ENCODE measurements at places on chromosomes 1 and 21.

- no peak for DNase-seq
Measured at GRCh38 chr1:33260439-33260838, 4.1 kb downstream of the ZNF362 start.

DNA sequence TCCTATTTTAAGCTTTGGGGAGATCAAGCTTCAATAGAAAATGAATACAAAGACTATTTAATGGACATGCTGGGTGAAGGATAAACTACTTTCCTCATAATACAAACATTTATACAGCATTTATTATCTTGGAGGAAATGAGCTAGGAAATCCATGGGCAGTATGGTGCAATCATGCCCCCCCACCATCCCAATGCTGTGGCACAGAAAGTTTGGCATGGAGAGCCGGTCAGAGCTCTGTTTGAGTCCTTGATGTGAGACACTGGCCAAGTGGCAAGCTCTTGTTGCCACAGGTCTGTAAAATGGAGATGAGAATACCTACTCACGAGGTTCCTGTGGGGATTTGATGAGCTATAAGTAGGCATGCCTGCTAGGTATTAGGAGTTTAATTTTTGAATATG, 120.6 kb downstream of the MAB21L3 start:
- no peak for DNase-seq

DNA sequence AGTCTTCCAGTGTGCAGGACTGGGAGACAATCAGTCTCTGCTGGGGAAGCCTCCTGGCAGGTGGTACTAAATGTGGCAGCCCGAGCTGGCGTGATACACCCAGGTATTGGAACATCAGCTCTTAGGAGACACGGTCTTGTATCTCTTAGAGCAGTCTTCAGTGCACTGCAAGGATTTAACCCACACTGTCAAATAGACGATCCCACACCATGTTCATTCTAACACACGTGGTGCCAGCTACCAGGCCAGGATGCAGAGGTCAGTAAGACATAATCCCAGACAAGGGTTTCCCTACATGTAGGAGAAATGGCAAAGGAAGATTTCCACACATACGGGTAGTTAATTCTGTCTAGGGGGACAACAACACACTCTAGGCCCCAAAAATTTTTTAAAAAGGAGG, 8.7 kb downstream of the TRIM11 start:
- no peak for DNase-seq

DNA sequence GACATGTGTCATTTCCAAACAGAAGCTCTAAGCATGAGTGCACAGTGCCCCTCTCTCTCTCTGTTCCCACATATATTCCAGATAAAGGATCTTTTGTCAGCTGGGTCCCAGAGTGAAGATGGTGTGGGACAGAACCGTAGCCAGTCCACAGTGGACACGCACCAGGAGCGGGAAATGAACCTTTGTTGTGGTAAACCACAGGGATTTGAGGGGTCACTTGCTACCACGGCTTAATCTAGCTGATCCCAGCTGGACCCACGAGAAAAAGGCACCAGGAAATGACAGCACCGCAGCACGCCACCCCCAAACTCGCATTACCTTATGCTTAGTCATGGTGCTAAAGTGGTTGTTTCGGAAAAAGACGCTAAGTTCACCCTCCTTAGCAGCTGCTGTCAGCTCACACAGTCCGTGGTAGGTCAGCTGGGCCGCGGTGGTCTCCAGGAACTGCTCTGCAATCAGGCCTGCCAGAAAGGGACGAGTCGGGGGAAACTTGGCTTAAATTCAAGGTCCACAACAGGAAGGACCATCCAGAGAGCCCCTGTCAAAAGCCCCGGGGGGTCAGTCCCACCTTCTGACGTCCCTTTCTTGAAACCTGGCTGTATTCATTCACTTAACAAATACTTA, 7.5 kb downstream of the MINDY1 start:
- DNase-seq: no peak

- DNase-seq: no peak
Measured at GRCh38 chr1:26530895-26531598, 1.5 kb downstream of the RPS6KA1 start.

- no peak for DNase-seq
Measured at GRCh38 chr1:247301176-247301540, 30.5 kb downstream of the ZNF496 start.

DNA sequence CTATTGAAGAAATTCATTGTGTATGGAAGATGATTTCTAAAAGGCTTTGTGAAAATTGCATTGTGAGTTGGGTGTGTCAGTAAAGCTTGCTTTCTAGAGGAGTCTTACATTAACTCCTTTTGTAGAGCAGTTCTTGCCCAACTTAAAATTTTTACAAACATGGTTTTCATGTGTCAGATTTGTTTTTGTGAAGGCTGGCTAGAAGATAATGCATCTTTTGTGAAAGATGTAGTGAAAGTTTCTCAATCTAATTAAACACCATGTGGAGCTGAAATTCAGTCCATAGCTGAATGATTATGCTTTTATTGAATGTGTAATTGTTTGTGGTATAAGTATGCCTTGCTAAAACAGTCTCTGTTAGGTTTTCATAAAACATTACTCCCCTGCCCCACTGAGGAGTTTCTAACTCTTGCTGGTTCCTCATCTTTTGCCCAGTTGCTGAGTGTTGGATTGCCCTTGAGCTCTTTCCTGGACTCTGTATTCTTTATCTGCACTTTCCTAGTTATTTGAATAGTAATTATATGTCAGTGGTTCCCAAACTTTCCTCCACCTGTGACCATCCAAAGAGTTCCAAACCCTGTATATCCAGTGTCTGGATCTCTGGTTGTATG, 38.0 kb downstream of the KCTD3 start:
- DNase-seq: no peak

- DNase-seq: no peak
Measured at GRCh38 chr1:25707280-25708016, 90.9 kb downstream of the MAN1C1 start.

- no peak for DNase-seq
Measured at GRCh38 chr21:33432496-33432895, 29.3 kb downstream of the IFNGR2 start.

Data from ascending aorta (tissue), 2 donors.